Sigmoid colon (tissue), 7 donors: ENCODE measurements at places on chromosomes 7 and 10. TPM values are rescaled to one million over a fixed set of nuclear protein-coding genes. Genes with fewer than 3 reads are reported as not detected.

DNA sequence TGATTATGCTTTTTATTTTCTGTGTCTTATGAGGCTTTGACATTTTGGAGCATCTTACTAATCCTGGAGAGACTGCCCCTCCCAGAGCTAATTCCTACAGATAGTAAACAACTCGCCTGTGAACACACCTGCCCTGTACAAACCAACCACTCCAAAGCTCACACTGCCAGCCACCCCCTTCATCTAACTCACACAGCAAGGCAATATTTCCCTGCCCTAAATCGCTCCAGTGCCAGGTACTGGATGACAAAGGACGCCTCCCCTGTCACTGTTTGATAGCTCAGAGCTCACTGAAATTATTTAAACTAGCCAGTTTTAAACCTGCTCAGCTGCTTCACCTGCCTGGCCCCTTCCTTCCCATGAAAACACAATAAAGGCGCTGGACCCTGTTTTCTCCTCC lies 535.1 kb upstream of the CELF2 start:
- DNase-seq: no peak

DNA sequence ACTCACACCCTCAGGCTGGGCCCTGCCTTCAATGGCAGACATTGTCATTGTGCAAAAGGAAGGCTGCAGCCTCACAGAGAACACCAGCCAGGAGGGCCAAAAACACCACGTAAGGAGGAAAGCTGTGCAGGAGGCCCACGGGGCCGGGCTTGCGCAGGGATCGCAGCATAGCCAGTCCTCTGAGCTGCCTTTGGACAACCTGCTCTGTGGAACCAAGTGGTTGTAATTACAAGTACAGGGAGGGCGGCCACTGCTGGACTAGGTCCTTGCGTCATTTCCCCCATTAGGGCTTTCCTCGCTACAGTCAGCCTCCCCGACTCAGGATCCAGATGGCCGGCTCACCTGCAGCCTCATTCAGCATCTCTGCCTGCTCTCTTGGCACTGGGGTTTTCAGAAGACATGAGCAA lies 66.9 kb downstream of the FAM53B start:
- DNase-seq: no peak

DNA sequence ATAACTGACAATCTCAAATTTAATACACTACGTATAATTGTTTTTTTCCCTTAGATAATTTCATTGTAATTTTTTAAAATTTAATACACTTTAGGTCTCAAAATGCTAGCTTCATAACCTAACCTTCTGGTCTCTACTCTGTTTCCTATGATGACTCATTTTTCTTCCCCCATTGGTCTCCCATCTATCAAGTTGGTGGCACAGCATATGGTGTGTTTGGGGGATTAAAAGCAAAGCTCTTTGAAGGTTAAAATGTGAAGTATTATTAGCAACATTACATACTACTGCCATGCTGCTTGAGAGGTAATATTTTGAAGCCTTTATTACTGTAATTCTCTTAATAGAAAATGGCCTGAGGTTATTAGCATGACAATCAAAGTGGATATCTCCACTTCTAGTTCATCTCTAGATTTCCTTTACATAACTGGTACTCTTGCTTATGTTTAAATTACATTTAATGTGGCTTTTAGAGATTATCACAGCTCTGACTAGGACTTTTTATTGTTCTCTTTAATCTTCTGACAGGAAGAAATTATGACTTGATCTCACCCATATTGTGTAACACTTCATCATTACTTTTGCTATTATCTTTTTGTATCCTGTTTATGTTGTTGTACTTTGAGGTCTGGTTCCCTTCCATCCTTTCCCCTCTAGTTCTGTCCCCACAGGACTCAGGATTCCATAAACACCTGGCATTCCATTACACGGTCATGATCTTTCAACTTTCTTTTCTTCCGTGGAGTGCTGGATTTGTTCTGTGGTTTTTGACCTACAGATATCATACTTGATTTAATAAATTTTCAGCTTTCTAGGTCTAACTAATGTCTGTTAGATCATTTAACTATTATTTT lies 185.1 kb downstream of the SEMA3D start:
- DNase-seq: no peak

- no peak for DNase-seq
These were observed 35.6 kb downstream of the MKX start for GRCh38 chr10:27710014-27710413.

- peak; percentile 81 for DNase-seq
These were observed 31.3 kb downstream of the LAMB1 start for GRCh38 chr7:107971613-107972012.

GRCh38 chr7:875476-876076 lies 778 bp upstream of the GET4 start:
- no peak for DNase-seq

GRCh38 chr7:140161047-140161446 lies 15.7 kb downstream of the KDM7A start:
- no peak for DNase-seq

DNA sequence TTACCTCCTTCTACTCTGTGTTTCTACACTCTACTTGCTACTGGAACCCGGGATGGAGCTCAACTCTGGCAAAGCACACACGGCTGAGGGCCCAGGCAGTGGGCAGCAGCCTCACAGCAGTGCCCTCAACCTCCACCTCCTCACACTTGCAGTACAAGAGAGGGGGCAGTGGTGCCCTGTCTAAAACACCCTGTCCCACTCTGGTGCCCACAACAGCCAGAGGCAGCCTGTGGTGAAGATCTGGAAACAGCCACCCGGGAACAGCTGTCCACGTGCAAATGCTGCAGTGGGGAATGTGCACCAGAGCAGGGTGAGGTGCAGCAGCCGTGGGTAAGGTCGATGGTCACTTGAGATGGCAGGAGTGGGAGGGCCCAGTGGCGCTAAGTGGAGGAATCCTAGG lies 13.7 kb downstream of the MAT1A start:
- no peak for DNase-seq

Gene SLC26A5
- polyA plus RNA-seq: 0.04 TPM

Gene FANK1
- polyA plus RNA-seq: 3.4 TPM
